ENCODE measurements at places on chromosomes 13 and 19.

DNA sequence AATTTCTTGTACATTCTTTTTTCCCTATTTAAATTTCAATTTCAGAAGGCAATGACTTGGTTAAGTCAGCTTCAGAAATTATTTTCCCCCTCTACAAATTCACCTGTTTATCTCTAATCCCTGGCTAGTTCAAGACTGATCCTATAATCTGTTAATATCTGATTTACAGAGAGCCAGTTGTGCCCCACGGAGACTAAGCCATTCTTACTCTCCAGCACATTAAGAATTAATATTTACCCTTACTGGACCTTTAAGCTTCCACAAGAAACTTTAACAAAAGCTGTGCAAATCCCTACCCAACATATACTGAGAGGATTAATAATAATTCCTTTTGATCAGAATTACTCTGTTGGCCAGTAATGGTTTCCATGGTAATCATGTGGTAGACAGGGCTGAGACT lies 786.2 kb downstream of the PCDH9 start:
- no peak for DNase-seq

DNA sequence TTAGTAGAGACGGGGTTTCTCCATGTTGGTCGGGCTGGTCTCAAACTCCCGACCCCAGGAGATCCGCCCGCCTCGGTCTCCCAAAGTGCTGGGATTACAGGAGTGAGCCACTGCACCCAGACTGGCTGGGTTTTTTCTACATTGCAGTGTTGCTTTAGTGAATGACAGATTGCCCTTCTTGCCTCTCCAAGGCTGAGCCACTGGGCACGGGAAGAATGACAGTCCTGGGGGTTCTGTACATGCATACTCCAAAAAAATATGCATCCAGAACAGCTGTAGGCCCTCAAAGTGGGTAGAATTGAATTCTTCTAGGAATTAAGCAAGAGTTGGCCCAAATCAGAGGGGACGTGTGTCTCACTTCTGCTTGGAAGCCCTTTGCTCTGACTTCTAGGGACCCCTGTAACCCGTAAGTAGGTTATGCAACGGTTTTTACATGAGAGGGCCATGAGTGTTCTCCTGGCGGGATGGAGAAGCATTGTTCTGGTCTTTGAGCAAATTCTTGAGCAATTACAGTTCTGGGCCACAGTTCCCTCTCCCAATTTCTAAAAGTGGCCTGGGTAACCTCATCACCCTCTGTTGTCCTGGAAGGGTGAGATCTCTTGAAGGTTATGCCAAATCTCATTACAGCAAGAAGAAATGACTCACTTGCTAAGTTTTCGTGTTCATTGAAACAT lies 3.6 kb downstream of the ACTN4 start:
- no peak for DNase-seq

DNA sequence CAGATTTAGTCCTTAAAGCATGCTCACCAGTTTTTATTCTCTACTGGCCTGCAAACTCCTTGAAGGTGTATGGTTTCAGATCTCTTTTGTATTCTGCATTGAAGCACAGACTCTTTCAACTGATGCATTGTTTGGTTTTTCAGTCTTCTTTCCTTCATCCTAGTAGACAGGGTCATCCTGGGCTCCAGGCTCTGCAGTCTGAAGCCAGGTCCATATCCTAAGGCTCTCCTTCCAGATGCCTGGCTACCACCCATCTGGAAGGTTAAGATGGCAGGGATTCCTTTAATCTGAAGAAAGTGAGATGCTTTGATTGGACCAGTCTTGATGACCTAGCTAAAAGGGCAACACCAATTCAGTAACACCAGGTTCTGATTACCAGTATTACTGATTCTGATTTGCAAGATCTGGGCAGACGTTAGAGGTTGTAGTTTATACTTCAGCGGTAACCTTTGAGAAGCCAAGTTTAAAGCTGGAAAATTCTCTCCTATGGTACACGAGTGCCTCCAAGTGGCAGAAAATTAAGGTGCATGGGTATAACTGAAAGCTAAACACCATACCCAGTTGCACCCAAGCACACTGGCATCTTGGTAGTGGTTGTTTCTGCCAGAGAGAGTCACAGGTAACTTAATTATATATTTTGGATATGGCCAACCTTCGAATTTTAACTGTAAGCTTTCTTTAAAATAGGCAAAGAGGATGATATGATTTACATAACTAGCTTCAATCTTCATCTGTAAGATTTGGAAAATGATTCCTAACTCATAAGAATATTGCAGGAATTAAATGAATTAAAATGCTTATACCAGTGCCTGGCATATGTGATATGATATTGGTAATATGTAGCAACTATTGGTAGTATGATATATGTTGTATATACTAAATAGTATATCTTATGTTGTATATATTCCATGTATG lies 1651.9 kb upstream of the MIR17HG start:
- DNase-seq = no peak

DNA sequence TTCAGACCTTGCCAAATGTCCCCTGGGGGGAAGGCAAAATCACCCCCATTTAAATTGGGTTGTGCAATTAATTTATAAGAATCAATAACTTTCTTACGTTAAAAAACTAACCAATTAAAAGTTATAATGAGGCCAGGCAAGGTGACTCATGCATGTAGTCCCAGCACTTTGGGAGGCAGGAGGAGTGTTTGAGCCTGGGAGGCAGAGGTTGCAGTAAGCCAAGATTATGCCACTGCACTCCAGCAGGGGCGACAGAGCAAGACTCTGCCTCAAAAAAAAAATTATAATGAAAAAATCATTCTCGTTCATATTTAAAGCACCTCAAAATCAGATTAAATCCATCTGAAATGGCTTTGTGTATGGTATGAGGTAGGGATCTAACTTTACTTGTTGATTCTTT lies 18.4 kb upstream of the SIGLEC14 start:
- no peak for DNase-seq

GRCh38 chr13:102839462-102839861 lies 6.4 kb upstream of the ERCC5 start:
- no peak for DNase-seq

GRCh38 chr19:53517114-53517741 lies 20.7 kb upstream of the ZNF331 start:
- no peak for DNase-seq

DNA sequence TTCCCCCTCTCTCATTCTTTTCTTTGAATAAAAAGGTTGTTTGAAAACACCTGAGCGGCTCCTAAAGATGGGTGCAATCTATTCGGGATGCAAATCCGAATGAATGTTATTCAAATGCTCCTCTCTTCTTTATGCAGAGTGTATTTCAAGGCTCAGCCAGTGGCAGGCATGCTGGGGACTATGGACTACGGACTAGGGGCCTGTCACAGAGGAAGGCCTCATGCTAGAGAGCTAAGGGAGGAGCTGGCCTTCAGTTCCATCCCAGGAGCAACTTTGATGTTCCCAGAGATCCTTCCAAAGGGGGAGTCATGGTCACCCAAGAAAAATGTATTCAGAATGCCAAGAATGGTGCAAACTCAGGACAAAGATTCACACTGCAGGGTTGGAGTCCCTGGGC lies 9.3 kb downstream of the ALOX5AP start:
- no peak for DNase-seq

DNA sequence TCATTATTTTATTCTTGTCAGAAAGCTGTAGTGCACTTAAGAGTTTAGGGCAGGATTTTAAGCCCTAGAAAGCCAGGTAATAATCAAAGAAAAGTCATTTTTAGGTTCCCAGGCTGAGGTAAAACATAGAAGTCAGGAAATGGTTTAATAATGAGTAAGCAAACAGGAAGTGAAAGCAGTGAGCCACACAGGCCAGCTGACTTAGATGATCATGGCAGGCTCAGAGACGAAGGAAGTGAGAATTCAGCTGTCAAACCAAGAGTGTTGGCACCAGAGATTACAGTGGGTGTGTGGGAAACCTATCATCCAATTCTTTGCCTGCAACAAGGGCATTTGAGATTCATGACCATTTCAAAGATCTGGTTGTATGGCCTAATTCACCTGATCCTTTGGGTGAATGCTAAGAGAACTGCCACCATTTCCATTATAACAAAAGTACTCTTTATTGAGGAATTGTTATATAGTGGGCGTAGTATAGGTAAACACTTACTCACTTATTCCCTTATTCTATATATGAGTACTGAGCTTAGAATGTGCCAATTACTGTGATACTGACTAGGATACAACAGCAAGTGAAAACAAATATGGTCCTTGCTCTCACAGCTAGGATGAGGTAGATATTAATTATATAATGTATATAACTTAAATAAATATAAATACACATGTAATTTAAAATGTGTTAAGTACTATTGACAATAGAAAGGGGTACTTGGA lies 103.7 kb upstream of the EDNRB start:
- peak; percentile 0 for DNase-seq

DNA sequence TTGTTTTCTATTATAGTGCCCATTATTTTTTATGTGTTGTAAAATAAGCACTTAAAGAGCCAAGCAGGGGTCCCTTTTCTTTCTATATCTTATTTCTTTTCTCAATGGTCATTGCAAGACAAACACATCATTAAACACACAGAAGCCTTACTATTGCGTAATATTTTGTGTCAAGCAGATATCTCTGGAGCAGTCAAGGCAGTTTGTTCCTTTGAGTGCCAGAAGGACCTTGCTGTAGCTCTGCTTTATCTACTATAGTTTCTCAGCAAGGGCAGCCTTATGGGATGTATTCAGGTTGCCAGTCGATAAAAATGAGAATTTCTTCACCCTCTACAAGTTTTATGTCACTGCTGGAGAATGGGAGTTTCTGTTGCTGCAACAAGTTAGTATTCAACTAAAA lies 319.3 kb downstream of the TDRD3 start:
- DNase-seq = no peak

DNA sequence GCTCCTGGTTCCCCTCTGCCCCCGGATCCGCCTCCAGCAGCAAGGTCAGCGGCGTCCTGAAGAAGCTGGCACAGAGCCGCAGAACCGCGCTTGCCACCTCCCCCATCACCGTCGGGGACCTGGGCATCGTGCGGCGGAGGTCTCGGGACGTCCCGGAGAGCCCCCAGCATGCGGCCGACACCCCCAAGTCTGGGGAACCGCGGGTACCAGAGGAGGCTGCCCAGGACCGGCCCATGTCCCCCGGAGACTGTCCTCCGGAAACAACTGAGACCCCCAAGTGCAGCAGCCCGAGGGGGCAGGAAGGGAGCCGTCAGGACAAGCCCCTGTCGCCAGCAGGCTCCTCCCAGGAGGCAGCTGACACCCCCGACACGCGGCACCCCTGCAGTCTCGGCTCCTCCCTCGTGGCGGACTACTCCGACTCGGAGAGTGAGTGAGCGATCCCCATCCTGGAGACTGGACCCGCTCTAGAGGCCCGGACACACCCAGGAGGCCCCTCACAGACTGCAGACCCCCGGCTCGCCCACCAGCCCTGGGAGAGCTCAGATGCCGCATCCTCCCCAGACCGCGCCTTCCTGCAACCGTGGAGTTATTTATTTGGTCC lies 1.6 kb upstream of the MRI1 start:
- DNase-seq = no peak

- no peak for DNase-seq
Measured at GRCh38 chr19:38685666-38686529, 38.4 kb downstream of the ACTN4 start.

DNA sequence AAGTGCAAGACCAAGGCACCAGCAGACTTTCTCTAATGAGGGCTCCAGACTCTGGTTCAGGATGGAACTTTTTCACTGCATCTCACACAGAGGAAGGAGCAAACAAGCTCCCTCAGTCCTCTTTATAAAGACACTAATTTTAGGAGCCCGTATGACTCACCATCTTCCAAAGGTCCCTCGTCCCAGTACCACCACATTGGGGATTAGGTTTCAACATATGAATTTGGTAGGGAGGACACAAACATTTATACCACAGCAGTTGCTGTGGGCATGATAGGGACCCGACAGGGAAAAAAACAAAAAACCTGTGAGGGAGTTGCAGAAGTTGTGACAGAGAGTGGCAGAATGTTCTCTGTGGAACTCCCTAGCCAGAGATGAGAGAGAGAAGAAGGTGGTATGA lies 6.5 kb upstream of the CNMD start:
- no peak for DNase-seq

- DNase-seq = no peak
Measured at GRCh38 chr13:32035716-32036115, 4.1 kb downstream of the FRY start.

GRCh38 chr13:75372517-75372916 lies 109.5 kb downstream of the TBC1D4 start:
- DNase-seq = no peak

DNA sequence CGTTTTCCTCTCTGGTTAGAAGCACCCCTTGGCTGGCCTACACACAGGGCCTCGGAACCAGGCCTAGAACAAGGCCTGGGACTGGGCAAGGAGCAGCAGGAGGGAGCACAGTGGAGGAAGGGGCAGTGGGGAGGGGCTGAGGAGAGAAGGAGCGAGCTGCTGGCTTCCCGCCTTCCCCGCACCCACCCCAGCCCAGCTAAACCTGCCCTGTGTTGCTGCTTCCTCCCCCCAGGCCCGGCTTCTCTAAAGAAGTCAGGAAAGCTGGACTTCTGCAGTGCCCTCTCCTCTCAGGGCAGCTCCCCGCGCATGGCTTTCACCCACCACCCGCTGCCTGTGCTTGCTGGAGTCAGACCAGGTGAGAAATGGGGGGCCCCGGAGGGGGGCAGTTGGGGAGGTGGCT lies 24.3 kb downstream of the LYL1 start:
- no peak for DNase-seq

DNA sequence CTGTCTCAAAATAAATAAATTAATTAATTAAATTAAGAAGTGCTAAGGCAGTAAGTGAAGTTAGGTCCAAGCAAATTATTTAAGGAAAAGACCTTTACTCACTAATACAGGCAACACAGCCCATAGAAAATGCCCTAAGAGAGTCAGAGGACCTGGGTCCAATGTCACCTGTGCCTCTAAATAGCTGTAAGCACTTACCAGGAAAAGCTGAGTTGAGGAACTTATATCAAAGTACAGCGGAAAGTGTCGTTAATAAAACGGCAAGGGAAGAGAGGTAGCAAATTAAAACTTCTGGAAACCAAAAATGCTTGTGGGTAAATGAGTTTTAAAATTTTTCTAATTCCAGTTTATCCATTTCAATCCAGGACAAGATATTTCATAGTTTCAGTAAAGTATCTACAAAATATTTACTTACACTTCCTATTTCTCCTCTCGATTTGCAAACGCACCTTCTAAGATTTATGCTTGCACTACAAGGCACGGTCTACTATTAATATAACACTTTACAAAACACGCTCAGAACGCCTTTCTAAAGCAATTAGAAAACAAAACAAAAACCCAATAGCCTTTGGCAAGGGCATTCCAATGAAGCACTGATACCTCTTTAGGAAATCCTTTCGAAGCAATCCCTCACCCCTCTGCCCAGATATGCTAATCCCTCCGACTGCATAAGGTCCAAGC lies 963 bp downstream of the VPS36 start:
- no peak for DNase-seq
